HEK293T (cell line): ENCODE measurements at places on chromosomes 12 and 14.

- DNase-seq: no peak
These were observed 1.4 kb downstream of the KRT2 start for GRCh38 chr12:52650520-52651081.

DNA sequence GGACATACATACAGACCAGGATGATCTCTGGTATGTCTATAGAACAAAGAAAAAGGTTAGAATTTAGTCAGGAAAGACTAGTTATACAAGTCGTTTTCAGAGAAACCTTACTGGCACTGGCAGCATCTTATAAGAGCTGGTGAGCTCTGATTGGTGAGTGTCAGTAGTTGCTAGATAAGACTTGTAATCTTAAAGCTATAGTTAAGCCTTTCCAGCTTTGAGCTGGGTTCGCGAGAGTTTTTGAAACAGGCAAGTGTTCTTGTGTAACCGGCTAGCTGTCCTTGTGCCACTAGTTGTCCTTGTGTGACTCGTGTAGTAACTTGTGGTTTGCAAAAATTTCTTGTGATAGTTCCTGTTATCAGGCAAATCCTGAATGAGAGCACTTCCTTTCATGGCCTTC lies 740.9 kb downstream of the GALC start:
- DNase-seq: no peak

DNA sequence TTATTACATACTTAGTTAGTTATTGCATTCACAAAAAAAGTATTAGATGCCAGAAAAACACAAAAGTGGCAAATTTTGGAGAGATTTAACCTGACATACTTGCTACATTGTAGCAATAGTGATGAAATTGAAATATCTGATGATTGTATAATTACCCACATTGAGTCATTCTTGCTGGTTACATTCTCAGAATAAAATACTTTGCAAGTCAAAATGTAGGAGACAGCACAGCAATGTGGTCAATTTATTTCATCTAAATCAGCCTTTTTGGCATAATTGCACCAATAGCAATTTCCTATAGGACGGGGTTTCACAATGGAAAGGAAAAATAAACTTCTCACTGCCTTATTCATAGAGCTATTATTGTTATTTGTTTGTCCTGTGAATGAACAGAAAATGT lies 125.0 kb upstream of the ETV6 start:
- DNase-seq: no peak

- DNase-seq: no peak
These were observed 964.2 kb downstream of the NRXN3 start for GRCh38 chr14:79134361-79134760.

DNA sequence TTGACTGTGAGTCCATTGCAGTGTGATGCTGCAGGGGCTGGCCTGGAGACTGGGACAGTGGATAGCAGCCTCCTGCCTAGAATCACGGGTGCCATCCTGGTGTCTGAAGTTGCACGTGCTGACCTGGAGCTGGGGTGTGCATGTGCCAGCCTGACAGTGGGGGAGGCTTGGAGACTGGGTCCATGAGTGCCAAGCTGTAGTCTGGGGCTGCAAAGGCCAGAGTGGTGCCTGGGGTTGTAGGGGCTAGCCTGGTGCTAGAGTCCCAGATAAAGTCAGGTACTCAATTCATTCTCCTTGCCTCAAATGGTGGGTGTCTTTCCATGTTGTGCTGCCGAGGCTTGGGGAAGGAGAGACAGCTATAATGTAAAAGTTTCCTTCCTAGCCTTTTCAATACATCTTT lies 181.9 kb upstream of the NPAS3 start:
- DNase-seq: no peak
